ENCODE measurements at places on chromosomes 7 and 10.

DNA sequence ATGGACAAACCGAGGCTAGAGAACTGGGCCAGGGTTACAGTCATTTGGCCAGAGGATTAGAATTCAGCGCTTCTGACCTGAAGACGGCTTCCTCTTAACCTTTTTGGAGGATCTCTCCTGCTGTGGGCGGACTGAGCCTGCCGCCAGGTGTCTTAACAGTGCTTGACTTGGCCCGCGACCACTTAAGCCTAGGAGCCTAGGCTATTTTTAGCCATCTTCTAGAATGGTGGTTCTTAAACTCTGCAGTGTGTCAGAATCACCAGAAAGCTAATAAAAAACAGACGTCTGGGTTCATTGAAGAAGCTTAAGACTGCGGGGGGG lies 722 bp downstream of the MDH2 start:
- DNase-seq = no peak

- no peak for DNase-seq
Measured at GRCh38 chr7:54964136-54964535, 54.7 kb upstream of the EGFR start.

- DNase-seq = no peak
Measured at GRCh38 chr7:99623091-99623693, 6.4 kb downstream of the ZSCAN25 start.

DNA sequence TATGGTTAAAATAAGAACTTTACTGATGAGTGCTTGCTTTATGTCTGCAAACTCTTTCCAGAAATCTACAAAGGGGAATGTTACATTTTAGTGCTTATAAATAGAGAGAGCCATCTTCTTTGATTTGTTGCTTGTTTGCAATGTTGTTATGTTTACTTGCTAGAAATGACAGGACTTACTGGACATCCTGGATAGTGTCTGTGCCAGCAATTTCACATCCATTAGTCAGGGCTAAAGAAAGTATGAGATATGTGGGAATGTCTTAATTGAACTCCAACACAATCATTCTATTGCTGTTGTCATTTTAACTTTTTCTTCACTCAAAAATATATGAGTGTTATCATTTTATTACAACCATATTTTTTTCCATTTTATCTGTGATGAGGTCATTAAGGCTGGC lies 453.2 kb downstream of the TNS3 start:
- DNase-seq = no peak

- DNase-seq = no peak
Measured at GRCh38 chr7:36278620-36279172, 111.0 kb upstream of the ANLN start.

Data from stimulated activated CD4-positive, alpha-beta T cell treated with anti-CD3 and anti-CD28 coated beads, Interleukin-15, amount 100 ng/mL, for 1 hour (primary cell).